ENCODE measurements at places on chromosomes 2 and 18.

GRCh38 chr2:66729416-66730330 is 294.7 kb downstream of the MEIS1 start:
- DNase-seq, result no peak

- DNase-seq, result no peak
These were observed 31.1 kb upstream of the SPAG16 start for GRCh38 chr2:213253162-213253561.

DNA sequence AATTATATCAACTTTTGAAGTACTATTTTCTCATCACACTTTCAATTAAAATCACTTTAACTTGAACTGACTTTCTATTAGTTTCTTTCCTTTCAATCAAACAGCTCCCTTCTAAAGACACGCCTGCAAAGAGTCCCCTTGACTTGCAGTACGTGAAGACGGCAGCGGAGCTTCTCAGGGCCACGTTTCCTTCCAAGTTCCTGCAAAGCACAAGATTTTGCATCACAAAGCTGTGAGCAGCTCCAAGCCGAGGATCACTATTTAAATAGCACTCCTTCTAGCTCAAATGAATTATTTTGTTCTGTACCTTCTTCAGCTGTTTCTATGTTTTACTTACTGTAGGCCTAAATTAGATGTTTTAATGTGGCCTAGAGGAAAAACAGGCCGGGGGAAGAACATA is 30.8 kb downstream of the SH3YL1 start:
- no peak for DNase-seq

DNA sequence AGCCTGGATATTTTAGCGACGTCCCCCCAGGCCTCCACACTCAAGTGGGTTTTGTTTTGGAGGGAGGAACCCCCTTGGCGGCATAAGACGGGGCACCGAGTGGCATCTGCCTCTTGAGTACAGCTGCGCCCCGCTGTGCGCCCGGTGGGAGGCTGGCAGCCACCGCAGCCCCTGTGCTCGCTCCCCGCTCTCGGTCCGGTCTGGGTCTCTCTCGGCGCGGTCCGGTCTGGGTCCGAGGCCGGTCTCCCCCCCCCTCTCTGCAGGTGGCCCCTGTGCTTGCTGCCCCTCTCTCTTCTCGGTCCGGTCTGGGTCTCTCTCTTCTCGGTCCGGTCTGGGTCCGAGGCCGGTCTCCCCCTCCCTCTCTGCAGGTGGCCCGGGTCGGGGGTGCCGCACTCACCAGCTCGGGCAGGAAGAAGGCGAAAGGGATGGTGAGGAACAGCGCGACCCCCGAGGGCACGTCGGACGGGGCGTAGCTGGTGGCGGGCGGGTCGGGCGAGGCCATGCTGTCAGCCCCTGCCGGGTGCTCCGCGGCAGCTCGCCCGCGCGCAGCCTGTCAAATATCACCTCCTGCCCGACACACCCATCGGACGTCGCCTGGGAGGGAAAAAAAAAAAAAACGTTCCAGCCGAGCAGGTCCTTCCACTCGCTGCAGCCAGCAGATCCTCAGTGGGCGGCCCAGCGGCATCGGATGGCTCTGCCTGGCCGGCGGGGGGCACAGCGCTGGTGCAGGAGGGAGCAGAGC is at the start of gene MALL:
Gene MALL, minus strand, starts transcription at position 532 of the 742 bp plus-strand sequence. Its CDS starts 30 bp downstream, at position 502.
- no peak for DNase-seq

DNA sequence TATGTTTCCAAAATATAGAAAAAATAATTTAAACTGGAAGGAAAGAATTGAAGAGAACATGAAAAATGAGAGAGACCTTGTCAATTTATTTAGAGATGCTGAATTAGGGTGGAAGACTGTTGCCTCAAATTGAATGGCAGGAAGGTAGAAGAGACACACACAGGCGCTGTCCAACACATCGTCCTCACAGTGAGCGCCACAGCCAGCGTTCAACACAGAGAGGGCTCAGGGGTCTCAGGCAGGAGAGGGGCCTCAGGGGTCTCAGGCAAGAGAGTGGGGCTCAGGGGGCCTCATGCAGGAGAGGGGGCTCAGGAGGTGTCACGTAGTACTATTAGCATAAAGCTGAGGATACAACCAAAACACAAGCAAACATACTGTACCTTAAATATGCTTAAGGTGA is 65.7 kb downstream of the TMEM18 start:
- no peak for DNase-seq

GRCh38 chr2:207048416-207048815 is 109.1 kb downstream of the CPO start:
- DNase-seq, result no peak

- no peak for DNase-seq
These were observed 567.1 kb upstream of the POU3F3 start for GRCh38 chr2:104286841-104287240.

- no peak for DNase-seq
These were observed 70.3 kb upstream of the NCK2 start for GRCh38 chr2:105674401-105674800.

GRCh38 chr18:25348386-25349130 is 3.4 kb downstream of the ZNF521 start:
- DNase-seq, result no peak

GRCh38 chr2:47043142-47043890 is 111.8 kb downstream of the STPG4 start:
- no peak for DNase-seq

- DNase-seq, result no peak
These were observed 2.5 kb downstream of the SESTD1 start for GRCh38 chr2:179262077-179262660.

- DNase-seq, result no peak
These were observed 860.4 kb upstream of the SOX11 start for GRCh38 chr2:4831751-4832150.

- no peak for DNase-seq
These were observed 39.0 kb upstream of the GRHL1 start for GRCh38 chr2:9912468-9912867.

DNA sequence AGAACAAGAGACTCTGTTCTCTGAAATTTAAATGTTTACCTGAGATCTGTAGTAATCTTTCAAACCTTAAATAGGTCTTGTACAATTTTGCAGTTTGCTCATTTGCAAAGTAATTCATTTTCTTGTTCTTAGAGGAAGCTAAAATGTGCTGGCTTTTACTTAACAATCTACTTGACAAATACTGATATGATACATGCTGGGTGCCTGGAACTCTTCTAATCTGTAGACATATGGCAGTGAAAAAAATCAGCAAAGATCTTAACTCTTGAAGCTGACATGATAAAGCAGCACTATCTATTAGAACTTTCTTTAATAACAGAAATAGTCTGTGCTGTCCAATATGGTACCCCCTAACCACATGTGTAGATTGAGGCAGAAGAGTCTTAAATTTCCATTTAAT is 1352.8 kb upstream of the SLC39A10 start:
- no peak for DNase-seq

GRCh38 chr2:82789851-82790205 is 1669.3 kb downstream of the SUCLG1 start:
- no peak for DNase-seq

- no peak for DNase-seq
These were observed 901.9 kb upstream of the ZEB2 start for GRCh38 chr2:145421841-145422240.

GRCh38 chr2:175805442-175806124 is 196.5 kb downstream of the LNPK start:
- DNase-seq, result no peak

- DNase-seq, result no peak
These were observed 45.3 kb upstream of the CCBE1 start for GRCh38 chr18:59742325-59743111.

- DNase-seq, result no peak
These were observed 43.6 kb upstream of the PXDN start for GRCh38 chr2:1787755-1788477.

- no peak for DNase-seq
These were observed 777.1 kb downstream of the RNF144A start for GRCh38 chr2:7694076-7694985.

DNA sequence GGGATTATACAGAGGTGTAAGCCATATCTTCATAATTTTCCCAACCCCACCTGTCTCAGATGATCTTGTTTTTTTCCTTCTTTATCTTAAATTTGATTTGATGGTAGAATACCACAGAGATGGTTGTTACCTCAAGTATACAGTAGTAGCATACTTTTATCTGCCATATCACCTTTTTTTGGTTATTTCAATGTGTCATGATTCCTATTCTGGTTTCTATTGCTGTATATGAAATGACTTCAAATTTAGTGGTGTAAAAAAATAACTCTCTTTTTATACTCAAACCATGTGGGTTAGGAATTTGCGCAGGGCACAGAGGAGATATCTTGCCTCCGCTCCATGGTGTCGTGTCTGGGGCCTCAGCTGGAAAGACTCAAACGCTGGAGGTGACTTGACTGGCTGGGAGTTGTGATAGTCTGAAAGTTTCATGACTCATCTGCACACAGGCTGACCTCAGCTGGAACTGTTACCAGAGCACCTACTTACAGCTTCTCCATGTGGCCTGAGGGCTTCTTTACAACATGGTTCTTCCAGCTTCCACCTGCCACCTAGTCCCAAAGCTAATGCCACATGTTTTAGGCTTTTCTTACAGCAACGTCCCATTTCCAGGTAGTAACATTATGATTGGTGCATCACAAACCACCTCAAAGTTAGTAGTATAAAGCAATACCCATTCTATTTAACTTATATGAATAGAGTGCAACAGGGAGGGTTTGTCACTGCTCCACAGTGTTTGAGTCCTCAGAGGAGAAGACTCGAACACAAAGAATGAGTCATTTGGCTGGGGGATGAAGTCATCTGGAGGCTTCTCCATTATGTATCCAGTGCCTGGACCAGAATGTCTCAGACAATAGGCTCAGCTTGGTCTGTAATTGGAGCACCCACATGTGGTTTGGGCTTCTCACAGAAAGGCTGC is 82.3 kb upstream of the XPO1 start:
- no peak for DNase-seq

- DNase-seq, result no peak
These were observed 325.0 kb downstream of the ARL6IP6 start for GRCh38 chr2:153043385-153043784.

All from posterior cingulate gyrus (tissue), 11 donors.